ENCODE measurements at places on chromosomes 16 and 17.

- peak; percentile 36 for DNase-seq
Observed at GRCh38 chr17:78748048-78748729, 33.9 kb downstream of the CYTH1 start.

- no peak for DNase-seq
Observed at GRCh38 chr16:56338566-56339318, 86.6 kb downstream of the AMFR start.

GRCh38 chr16:13864689-13865088 lies 55.3 kb upstream of the ERCC4 start:
- no peak for DNase-seq

DNA sequence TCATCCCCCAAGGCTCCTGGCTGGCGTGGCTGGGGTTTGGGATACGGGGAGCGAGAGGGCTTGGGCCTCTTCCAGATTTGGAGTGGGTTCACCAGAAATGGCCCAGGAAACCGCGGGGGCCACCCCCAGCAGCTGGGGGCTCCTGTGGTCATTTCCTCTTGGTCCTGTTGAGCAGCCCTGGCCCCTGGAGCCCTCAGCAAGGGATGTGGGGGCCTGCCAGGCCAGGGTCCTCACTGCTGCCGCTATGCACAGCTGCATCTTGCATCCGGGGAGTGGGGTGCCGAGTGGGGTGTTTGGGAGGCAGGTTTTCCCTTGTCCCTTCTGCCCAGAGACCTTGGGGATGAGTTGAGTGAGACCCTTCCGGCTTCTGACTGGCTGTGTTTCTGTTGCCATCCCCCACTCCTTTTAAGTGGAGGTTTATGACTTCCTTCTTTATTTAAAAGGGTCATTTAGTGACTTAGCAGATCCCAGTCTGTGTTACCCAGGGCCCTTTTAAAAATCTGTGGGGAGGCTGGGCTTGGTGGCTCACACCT lies 319.8 kb downstream of the SEC14L1 start:
- DNase-seq, result no peak

GRCh38 chr17:37708008-37708615 lies 36.7 kb downstream of the HNF1B start:
- DNase-seq, result no peak

GRCh38 chr16:77645764-77646163 lies 76.5 kb upstream of the NUDT7 start:
- DNase-seq, result no peak

DNA sequence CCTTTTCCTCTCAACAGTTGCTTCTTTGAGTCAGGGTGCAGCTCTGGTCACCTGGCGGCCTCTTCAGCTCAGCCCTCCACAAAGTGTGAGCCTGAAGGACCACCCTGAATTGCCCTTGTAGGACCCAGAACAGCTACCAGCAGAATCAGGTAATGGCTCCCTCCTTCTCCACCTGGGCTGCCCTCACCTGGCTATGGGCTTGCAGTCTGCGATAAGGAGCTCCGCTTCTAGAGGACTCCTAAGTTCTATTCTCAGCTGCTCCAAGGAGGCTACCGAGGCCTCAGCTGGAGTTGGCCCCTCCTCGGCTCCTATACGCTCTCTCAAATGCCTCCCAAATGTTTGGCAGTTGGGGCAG lies 13.4 kb downstream of the SMIM5 start:
- DNase-seq, result no peak

DNA sequence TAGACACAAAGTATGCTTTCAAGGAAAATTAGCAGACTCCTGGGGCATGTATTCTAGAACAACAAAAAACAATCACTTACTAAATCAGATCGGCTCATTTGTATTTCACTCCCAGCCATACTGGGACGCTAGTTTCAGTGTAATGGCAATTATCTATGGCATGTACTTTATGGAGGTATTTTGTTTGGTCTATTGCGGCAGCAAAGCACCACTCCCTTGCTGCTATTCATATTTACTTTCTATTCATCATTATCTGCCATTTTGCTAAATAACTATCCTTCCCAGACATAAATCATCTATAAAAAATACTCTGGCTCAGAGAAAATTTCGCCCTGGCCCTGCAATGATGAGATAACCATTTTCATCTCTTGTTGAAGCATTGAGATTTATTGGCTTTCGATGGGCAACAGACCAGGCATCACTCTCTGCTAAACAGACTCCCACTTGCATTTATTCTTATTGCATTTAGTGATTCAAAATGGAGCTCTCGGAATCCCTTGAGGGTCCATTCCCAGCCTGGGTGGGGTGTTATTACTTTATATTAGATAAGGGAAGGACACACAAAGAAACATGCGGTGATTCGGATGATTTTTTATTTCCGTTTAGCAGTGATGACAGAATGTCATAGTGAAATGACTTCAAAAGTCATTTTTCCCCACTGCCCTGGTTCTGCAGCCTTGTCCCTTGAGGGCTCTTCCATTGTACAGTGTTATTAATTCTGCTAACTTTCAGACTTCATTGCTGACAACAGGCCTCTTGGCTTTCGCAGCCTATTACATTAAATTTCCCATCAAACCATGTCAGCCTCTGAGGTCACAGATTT lies 225.8 kb downstream of the IRX3 start:
- no peak for DNase-seq

GRCh38 chr17:67401106-67401505 lies 24.0 kb downstream of the PITPNC1 start:
- no peak for DNase-seq

GRCh38 chr17:12040478-12040877 lies 19.8 kb downstream of the MAP2K4 start:
- no peak for DNase-seq
